HFFc6 (cell line): ENCODE measurements at places on chromosomes 7 and 10.

DNA sequence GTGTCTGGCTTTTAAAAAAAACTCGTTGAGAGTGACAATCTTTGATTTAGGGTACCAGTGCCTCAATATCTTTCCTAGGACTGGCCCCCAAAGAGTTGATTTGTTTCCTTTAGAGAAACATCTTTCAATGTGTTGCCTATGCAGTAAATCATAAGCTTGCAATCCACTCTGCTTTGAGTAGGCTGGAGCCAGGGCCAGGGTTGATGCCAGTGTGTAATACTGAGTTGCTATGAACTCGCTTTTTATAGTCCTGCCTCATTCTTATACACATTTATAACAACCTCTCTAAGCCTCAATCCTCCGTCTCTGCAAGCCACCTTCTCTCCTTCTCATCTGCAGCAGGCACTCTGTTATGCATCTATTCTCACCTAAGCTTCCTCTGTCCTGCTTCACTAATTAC, 674.9 kb upstream of the POM121L12 start:
- no peaks in the 10 kb centered on the region for H3K27me3 ChIP-seq
- no peaks in the 10 kb centered on the region for H3K4me1 ChIP-seq
- H3K27ac ChIP-seq: no peak overlapping the region
- no peak overlapping the region for H3K4me3 ChIP-seq
- H3K36me3 ChIP-seq: no peaks in the 10 kb centered on the region; the same call in 1 of the 2 replicates

- no peaks in the 10 kb centered on the region; the same call in 1 of the 2 replicates for H3K36me3 ChIP-seq
- peaks cover 23% of the 10 kb centered on the region for H3K4me1 ChIP-seq
- DNase-seq: no peak
- no peak overlapping the region; the same call in 1 of the 2 replicates for H3K27ac ChIP-seq
Measured at GRCh38 chr10:31582365-31583052, 263.5 kb downstream of the ZEB1 start.

- no peak for DNase-seq
- no peak overlapping the region for H3K4me3 ChIP-seq
- H3K36me3 ChIP-seq: no peaks in the 10 kb centered on the region
- no peaks in the 10 kb centered on the region for H3K4me1 ChIP-seq
Measured at GRCh38 chr10:36712695-36713094, 412.7 kb upstream of the ANKRD30A start.

DNA sequence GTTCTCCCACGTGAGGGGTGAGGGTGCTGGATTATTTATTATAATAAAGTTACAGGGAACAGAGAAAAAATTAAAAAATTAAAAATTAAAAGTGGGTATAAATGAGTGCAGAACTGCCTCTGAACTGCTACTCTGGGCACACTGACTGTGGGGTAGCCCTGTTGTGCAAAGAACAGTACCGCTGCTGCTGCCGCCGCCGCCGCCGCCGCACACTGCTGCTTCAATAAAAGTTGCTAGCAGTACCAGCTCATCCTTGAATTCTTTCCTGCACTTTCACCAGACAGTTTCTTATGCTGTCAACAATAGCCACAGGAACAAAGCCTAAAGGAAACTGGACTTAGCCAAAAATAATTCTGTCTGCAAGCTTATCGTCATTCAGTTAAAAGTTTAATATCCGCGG, 72.1 kb downstream of the GCC1 start:
- H3K36me3 ChIP-seq: no peaks in the 10 kb centered on the region
- H3K4me1 ChIP-seq: no peaks in the 10 kb centered on the region
- no peak overlapping the region for H3K4me3 ChIP-seq
- H3K27ac ChIP-seq: no peak overlapping the region
- H3K27me3 ChIP-seq: peaks cover 8% of the 10 kb centered on the region; the same call in 1 of the 2 replicates
- DNase-seq: no peak

GRCh38 chr10:71138166-71138830, 74.1 kb upstream of the UNC5B start:
- H3K4me3 ChIP-seq: no peak overlapping the region
- H3K27me3 ChIP-seq: peaks cover 36% of the 10 kb centered on the region
- no peaks in the 10 kb centered on the region for H3K36me3 ChIP-seq
- no peak overlapping the region for H3K27ac ChIP-seq
- no peaks in the 10 kb centered on the region for H3K4me1 ChIP-seq
